Gastroesophageal sphincter (tissue), 4 donors: ENCODE measurements at places on chromosomes 2 and 18. TPM values are rescaled to one million over a fixed set of nuclear protein-coding genes. Genes with fewer than 3 reads are reported as not detected.

DNA sequence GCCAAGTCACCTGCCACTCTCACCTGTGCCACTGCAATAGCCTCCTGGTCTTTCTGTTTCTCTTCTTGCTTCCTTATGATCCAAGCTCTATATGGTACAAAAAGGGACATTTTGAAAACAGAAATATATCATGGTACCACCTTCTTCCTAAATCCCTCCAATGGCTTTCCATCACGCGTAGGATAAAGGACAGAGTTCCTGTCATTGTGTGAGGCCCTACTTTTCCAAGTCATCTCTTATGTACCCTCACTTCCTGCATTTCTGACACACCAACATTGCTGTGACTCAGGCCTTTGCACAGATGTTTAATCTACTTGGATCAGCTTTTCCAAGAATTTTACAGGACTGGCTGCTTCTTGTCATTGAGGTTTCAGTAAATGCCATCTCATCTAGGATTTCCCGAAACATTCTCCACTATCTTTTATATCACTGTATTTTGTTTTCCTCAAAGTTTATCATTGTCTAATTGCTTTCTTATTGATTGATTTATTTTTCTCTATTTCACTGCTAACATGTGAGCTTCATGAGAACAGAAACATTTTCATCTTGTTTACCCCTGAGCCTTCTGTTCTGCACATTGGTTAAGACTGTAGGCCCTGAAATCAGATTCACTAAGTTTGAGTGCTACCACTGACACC is 426.1 kb upstream of the FANCL start:
- ATAC-seq = no peak

The KCNE4 gene
- 22.6 TPM for total RNA-seq

DNA sequence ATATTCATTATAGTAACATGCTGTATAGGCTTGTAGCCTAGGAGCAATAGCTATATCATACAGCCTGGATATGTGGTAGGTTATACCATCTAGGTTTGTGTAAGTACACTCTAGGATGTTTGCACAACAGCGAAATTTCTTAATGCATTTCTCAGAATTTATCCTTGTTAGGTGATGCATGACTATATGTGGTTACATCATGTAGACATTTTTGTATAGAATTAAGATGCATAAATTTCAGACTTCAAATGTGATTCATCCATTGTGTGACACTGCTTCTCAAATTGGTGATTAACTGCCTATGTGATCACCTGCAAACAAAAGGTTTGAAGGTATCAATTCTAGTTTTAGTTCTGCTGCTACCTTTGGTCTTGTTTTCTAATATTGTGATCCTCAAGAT is 1787.0 kb upstream of the PIK3C3 start:
- ATAC-seq = no peak

- no peak for ATAC-seq
Measured at GRCh38 chr2:178284613-178285286, 90.4 kb downstream of the OSBPL6 start.

The CHRND gene
- total RNA-seq = not detected

- ATAC-seq = no peak
Measured at GRCh38 chr2:173432049-173432754, 77.5 kb downstream of the CDCA7 start.

GRCh38 chr18:23838801-23839366 is 149.6 kb downstream of the LAMA3 start:
- no peak for ATAC-seq

DNA sequence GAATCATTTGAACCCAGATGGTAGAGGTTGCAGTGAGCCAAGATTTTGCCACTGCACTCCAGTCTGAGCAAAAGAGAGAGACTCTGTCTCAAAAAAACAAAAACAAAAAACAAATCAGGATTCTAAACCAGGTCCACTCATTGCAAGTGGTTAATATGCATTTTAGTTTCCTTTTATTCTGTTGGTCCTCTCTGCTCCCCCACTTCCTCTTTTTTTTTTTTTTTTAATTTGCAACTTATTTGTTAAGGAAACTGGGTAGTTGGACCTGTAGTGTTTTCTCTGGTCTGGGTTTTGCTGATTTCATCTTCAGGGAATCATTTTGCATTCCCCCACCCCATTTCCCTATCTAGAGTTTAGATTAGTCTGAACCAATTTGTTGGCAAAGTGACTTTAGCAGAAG is 14.0 kb downstream of the FER1L5 start:
- ATAC-seq = no peak

GRCh38 chr2:20487392-20488174 is 40.7 kb downstream of the RHOB start:
- no peak for ATAC-seq

DNA sequence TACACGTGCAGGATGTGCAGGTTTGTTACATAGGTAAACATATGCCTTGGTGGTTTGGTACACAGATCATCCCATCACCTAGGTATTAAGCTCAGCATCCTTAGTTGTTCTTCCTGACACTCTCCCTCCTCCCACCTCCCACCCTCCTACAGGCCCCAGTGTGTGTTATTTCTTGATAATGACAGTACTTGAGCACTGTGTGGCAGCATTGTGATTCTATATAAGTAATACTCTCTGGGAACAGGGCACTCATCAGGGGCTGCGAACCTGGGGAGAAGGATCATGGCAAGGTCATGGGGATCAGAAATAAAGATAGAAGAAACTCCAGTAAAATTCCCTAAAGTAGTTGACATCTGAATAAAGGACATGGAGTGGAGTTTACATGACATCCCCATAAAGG is 1256.2 kb upstream of the CRIM1 start:
- ATAC-seq = no peak

- no peak for ATAC-seq
Measured at GRCh38 chr2:73289304-73289703, 4.0 kb downstream of the EGR4 start.

GRCh38 chr2:19031642-19032041 is 326.8 kb downstream of the OSR1 start:
- no peak for ATAC-seq

- no peak for ATAC-seq
Measured at GRCh38 chr18:8849696-8850095, 144.3 kb downstream of the MTCL1 start.

DNA sequence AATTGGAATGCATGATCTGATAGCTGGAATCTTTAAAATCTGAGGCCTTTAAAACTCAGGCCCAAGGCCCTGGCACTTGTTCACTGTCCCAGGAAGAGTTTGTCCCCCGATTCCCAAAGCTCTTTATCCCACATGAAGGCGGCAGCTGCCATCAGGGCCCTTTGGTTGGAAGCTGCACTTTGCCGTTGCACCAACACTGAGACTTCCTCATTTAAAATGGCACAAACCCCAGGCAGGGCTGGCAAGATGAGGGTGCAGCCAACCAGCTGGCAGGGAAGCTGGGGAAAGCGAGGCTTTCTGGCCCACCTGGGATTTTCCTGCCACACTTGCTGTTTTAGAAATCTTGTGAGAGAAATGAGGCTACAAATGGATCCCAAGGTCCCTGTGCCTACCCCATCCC is 6.3 kb downstream of the FLACC1 start:
- ATAC-seq = no peak

The SCYGR4 gene
- not detected for total RNA-seq

- ATAC-seq = peak; percentile 40
Measured at GRCh38 chr2:20609349-20609994, 41.4 kb downstream of the HS1BP3 start.

DNA sequence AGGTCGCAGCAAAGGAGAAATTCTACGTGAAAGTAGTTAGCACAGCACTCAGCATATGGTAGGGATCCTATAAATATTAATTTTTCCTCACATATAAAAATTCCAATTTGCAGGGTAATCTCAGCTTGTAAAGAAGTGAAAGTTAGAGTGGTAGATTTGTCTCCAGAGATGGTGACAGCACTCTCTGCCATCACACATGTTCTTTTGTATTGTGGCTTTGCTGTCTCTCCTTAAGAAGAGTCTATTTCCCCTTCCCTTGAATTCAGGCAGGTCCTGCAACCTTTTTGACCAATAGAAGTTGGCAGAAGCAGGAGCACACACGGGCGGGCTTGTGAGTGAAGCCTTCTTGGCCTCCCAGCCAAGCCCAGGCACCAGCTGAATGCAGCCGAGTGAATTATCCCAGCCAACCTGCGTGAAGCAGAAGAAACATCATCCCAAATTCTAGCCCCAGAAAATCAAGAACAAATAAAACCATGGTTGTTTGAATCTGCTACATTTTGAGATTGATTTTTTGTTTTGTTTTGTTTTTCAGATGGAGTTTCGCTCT is 107.8 kb upstream of the COPS8 start:
- no peak for ATAC-seq

The PLGLB1 gene
- total RNA-seq = not detected

The ANKRD53 gene
- total RNA-seq = 1.0 TPM

DNA sequence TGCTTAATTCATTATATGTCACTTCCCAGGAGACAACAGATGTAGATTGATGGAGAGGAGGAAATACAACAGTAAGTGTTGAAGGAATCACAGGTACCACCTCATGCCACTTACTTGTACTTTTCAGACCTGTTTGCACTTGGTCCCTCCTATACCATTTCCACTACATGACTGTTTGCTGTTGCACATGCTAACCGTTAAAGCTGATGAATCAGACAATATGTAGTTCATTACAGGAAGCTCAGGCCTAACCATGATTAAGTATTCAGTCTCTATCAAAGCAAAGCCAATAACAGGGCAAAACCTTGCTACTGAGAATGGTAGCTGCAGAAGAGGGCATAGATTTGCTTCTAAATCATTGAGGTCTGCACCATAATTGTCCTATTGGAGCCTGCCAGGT is 30.2 kb upstream of the GRP start:
- no peak for ATAC-seq

DNA sequence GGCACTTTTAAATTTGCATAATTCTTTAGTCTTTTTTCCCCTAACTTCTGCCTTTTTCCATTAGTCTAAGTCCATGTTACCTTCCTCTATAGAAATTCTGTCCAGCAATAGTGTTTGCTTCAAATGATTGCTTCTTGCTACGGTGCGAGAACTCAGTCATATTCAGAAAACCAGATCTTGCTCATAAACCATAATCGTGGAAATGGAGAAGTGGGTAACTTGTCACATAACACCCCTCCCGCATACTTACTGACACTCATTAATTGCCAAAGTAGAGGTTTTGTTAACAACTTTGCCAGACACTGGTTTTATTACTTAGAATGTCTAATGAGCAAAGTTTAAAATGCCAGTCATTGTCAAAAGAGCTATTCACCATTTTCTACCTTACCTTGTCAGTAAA is 94.3 kb upstream of the TWSG1 start:
- ATAC-seq = no peak

DNA sequence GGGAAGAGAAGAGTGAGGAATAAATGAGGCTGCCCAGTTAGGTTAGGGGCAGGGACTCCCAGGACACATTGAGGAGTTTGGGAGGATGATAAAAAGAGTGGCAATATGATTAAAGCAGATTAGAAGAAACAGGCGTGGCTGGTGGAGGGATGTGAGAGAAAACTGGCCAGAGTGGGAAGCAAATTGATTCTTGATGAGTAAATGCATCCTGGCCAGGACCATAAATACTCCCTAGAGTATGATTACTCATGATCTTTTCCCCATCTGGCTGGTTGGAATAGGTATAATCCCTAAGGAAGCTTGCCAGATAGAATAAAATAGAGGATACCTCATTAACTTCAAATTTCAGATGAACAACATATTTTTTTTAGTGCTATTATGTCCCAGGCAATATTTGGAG is 21.5 kb upstream of the DAW1 start:
- ATAC-seq = no peak
